ENCODE measurements at places on chromosomes 12 and 14.

GRCh38 chr12:28320353-28320752, 130.1 kb downstream of the CCDC91 start:
- H3K4me3 ChIP-seq, result no peak overlapping the region
- no peaks in the 10 kb centered on the region for H3K36me3 ChIP-seq
- no peak overlapping the region for H3K27ac ChIP-seq
- H3K4me1 ChIP-seq, result peaks cover 9% of the 10 kb centered on the region
- peak; percentile 1 for DNase-seq

DNA sequence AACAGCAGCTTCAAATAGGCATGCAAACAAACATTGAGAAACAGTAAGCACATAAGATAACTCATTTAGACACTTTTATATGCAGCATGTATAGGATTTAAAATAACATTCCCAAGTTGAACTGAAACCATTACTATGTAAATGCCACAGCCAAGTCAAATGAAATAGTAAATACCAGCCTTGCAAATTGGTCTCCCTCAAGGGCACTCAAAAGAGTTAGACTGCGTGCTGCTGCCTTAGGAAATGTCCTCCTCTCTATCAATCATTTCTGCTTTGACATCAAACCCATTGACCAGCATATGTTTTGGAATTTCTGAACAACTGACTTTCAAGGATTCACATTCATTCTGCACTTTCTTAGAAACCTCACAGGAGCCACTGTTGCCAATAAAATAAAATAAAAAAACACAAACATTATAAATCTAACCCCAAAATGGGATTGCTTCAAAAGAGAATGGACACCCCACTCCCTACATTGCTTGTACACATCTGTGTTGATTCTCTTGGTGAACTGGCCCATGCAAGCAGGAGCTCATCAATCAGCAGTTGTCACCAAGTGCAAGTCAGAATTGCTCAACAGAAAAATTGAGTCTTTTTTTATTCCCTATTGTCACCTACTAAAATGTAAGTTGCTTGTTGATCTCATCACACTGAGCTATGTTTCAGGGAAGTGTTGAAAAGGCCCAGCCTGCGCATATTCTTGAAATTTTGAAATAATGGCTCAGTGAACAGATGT, 256.2 kb downstream of the DAD1 start:
- peak; percentile 34 for DNase-seq
- H3K27ac ChIP-seq, result no peak overlapping the region
- H3K4me1 ChIP-seq, result peaks cover 50% of the 10 kb centered on the region
- no peaks in the 10 kb centered on the region for H3K27me3 ChIP-seq
- no peak overlapping the region for H3K4me3 ChIP-seq
- H3K36me3 ChIP-seq, result no peaks in the 10 kb centered on the region

DNA sequence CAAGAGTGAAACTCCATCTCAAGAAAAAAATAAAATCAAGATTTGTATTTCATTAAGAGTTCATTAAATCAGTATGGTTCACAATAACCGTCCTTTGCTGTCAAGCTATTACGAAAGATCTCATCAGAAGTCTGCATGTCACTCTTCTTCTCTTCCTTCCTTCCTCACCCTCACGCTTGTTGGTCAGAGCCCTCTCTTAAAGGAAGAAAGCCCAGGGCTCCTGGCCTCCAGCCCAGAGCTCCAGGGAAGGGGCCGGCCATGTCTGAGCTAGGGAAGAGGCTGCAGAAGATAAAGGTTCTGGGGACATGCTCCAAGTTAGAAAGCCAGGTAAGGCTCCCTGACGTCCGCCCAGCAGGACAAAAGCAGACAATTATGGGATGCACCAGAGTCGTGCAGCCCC, 43.1 kb upstream of the DLK1 start:
- H3K27me3 ChIP-seq, result no peaks in the 10 kb centered on the region
- peaks cover 70% of the 10 kb centered on the region for H3K4me1 ChIP-seq
- H3K27ac ChIP-seq, result no peak overlapping the region

DNA sequence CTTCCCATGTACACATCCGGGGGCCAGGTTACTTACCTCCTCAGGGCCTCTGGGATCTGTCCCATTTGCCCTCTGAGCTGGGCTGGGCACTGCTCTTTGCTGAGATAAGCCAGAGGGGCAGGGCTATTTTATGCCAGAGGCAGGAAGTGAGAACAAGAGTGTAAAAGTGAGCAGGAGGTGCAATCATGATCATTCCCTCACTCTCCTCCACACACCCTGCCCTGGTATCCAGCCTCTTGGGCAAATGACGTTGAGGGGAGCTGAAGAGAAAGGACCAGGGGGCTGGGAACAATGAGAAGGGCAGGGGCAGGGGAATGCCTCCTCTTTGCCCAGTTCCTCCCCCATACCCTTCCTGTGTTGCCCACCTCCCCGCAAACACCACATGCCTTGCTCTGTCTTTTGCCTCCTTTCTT, 4.2 kb downstream of the LPAR5 start:
- peak overlapping the region; percentile 26 for H3K4me3 ChIP-seq
- DNase-seq, result no peak
- H3K27ac ChIP-seq, result no peak overlapping the region
- H3K27me3 ChIP-seq, result peaks cover 7% of the 10 kb centered on the region

- H3K27me3 ChIP-seq, result no peaks in the 10 kb centered on the region
- no peak overlapping the region for H3K27ac ChIP-seq
- DNase-seq, result no peak
- no peaks in the 10 kb centered on the region for H3K36me3 ChIP-seq
- H3K4me1 ChIP-seq, result no peaks in the 10 kb centered on the region
These were observed 1075.8 kb upstream of the TMEM132C start for GRCh38 chr12:127191129-127191528.

- H3K27ac ChIP-seq, result no peak overlapping the region
- DNase-seq, result peak; percentile 13
- H3K4me3 ChIP-seq, result no peak overlapping the region
- H3K27me3 ChIP-seq, result no peaks in the 10 kb centered on the region
- H3K4me1 ChIP-seq, result no peaks in the 10 kb centered on the region
These were observed 238.0 kb upstream of the DDHD1 start for GRCh38 chr14:53391156-53391555.

GRCh38 chr14:74952697-74953484, 2.5 kb downstream of the PGF start:
- peak overlapping the region; percentile 97 for H3K27ac ChIP-seq
- H3K4me3 ChIP-seq, result peak overlapping the region; percentile 80
- no peak for DNase-seq
- H3K36me3 ChIP-seq, result peaks cover 12% of the 10 kb centered on the region

DNA sequence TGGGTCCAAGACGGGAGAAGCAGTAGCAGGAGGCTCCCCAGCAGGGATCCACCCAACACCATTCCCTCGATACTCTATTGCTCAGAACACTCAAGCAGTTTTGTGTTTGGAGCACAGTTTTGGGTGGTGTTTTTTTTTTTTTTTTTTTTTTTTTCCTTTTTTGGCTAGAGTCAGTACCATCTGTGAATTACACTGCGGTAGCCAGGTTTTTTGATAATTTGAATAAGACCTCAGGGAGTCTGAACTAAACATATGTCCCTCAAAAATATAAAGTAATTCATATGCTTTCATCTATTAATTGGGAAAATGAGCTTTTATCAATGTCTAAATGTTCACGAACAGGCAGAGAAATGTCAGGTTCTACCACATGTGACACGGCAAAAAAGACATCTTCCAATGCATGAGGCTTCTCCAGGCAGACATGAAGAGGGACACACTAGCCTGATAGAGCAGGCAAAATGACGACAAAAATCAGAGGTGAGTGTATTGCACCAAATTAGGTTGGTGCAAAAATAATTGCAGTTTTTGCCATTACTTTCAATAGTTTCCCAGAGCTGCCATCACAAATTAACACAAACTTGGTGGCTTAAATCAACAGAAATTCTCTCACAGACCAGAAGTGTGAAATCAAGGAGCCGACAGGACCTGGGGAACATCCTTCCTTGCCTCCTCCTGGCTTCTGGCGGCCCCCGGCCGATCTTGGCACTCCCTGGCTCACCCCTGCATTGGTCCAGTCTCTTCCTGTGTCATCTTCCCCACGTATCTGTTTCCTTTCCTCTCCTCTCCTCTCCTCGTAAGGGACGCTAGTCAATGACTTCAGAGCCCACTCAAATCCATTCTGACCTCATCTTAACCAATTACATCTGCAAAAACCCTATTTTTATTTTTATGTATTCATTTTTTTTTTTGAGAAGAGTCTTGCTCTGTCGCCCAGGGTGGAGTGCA, 33.9 kb downstream of the FOXN3 start:
- H3K27me3 ChIP-seq, result no peaks in the 10 kb centered on the region
- no peak for DNase-seq
- H3K4me3 ChIP-seq, result no peak overlapping the region
- H3K36me3 ChIP-seq, result peaks cover 14% of the 10 kb centered on the region

- H3K27ac ChIP-seq, result no peak overlapping the region
- DNase-seq, result no peak
- H3K27me3 ChIP-seq, result no peaks in the 10 kb centered on the region
- no peak overlapping the region for H3K4me3 ChIP-seq
- no peaks in the 10 kb centered on the region for H3K36me3 ChIP-seq
- no peaks in the 10 kb centered on the region for H3K4me1 ChIP-seq
These were observed 976.2 kb upstream of the LRFN5 start for GRCh38 chr14:40630471-40630870.

- no peak overlapping the region for H3K4me3 ChIP-seq
- H3K27ac ChIP-seq, result peak overlapping the region; percentile 91
- no peaks in the 10 kb centered on the region for H3K27me3 ChIP-seq
- no peak for DNase-seq
These were observed 34.1 kb downstream of the CCDC85C start for GRCh38 chr14:99569725-99570543.

DNA sequence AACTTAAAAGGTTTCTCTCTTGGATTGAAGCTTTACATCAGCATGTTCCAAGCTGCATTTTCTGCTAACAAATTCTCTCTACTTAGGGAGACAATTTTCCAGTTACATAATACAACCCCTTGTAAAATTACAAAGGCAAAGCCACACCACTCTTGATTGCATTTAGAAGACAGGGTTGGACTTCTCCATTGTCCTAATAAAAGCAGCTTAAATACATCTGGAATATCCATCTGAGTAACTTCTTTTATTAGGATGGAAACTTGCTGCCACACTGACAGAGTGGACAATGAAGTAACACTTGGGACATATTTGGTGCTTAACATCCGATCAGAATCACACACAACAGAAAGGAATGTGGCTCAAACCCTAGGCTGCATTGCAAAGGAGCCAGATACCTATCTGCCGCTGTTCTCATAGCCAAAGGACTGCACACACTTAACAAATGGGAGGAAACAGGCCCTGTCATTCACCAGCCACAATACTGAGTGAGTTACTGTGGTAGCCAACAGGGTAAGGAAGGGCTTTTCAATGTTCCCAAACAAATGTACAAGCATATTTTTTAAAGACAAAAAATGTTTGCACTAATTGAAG, 157.2 kb downstream of the PAX9 start:
- DNase-seq, result no peak
- no peak overlapping the region for H3K4me3 ChIP-seq
- no peaks in the 10 kb centered on the region for H3K36me3 ChIP-seq
- no peaks in the 10 kb centered on the region for H3K27me3 ChIP-seq

DNA sequence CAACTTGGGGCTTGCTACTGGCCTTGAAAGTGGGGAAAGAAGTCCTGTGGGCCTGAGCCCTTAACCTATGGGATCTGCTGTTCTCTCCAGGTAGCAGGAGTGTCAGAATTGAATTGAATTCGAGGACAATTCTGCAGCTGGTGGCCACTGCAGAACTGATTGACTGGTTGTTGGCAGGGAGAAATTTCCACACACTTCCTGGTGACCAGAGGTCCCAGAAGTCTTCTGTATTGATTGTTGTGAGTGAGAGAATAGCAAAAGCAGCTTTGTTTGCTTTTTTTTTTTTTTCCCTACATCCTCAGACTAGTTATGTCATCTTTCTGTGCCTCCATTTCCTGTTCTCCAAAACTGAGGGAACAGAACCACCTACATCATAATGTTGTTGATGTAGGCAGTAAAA, 64.1 kb downstream of the PRICKLE1 start:
- peaks cover 1% of the 10 kb centered on the region for H3K27me3 ChIP-seq
- no peaks in the 10 kb centered on the region for H3K36me3 ChIP-seq
- H3K4me1 ChIP-seq, result no peaks in the 10 kb centered on the region
- no peak overlapping the region for H3K4me3 ChIP-seq
- no peak overlapping the region for H3K27ac ChIP-seq
- no peak for DNase-seq

GRCh38 chr12:47346251-47347019, 266.7 kb upstream of the AMIGO2 start:
- H3K36me3 ChIP-seq, result no peaks in the 10 kb centered on the region
- peaks cover 18% of the 10 kb centered on the region for H3K4me1 ChIP-seq
- H3K4me3 ChIP-seq, result no peak overlapping the region
- no peak overlapping the region for H3K27ac ChIP-seq
- H3K27me3 ChIP-seq, result no peaks in the 10 kb centered on the region

DNA sequence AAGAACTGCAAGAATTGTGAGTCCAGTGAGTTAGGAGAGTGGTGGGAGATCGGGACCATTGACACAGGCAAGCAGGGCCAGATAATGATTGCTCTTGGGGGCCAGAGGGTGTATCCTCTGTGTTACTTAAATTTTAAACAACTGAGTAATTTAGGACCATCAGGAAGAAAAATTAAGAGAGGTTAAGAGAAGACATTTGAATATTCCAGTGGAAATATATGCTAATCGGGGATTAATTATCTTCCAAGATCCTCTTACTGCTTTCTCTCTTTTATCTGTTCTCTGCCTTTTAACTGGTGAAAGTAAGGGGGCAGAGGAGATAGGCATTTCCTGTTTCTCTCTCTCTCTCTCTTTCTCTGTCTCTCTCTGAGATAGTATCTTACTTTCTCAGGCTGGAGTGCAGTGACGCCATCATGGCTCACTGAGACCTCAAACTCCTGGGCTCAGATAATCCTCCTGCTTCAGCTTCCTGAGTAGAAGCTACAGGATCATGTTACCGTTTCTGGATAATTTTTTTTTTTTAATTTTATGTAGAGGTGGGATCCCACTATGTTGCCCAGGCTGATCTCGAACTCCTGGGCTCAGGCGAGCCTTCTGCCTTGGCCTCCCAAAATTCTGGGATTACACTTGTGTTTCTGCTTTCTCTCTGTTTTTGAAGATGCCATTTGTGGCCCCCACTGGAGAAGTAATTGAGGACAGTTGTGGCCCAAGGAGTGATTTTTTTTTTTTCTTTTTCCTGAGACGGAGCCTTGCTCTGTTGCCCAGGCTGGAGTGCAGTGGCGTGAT, 85.1 kb downstream of the DIP2B start:
- H3K27ac ChIP-seq, result no peak overlapping the region
- no peak for DNase-seq
- peaks cover 7% of the 10 kb centered on the region for H3K4me1 ChIP-seq
- no peaks in the 10 kb centered on the region for H3K27me3 ChIP-seq
- no peak overlapping the region for H3K4me3 ChIP-seq
- H3K36me3 ChIP-seq, result no peaks in the 10 kb centered on the region

DNA sequence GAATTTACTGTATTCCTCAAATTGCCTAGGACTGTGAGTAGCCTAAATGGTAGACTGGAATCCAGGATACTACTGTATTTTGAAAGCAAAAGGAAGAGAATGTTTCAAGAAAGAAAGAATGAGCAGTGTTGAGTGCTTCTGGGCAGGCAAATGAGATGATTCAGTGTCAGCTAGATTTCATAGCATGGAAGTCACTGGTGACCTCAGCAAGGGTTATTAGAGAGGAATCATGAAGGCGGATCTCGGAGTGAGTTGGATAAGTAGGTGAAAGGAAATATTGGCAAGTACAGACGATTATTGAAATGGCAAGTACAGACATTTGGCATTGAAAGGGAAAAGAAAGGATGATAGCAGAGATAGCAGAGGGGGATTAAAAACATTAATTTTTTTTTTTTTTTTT, 27.1 kb downstream of the VRK1 start:
- H3K4me1 ChIP-seq, result peaks cover 7% of the 10 kb centered on the region
- no peaks in the 10 kb centered on the region for H3K27me3 ChIP-seq
- H3K4me3 ChIP-seq, result no peak overlapping the region
- no peak overlapping the region for H3K27ac ChIP-seq
- no peaks in the 10 kb centered on the region for H3K36me3 ChIP-seq

GRCh38 chr12:109165599-109165998, 49.2 kb downstream of the ACACB start:
- no peak overlapping the region for H3K4me3 ChIP-seq
- no peak overlapping the region for H3K27ac ChIP-seq
- DNase-seq, result no peak
- no peaks in the 10 kb centered on the region for H3K4me1 ChIP-seq

Measured in HepG2 (cell line).